ENCODE measurements at places on chromosomes 3 and 15.

DNA sequence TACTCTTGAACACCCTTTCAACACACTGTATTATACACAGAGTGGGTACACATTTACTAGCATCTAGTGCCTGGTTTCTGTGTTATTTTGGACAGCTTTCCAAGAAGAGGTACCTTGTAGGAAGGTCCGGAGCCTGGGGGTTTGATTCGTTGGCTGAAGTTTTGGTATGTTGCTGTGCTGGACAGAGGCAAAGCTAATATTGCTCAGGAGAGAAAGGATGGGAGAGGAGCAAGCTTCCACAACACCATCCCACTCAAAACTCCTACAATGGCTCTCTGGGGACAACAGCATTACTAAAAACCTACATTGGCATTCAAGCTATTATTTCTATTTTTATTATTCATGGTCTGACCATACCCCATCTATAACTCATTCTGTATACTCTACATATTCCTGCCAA lies 1.1 kb upstream of the LYSMD2 start:
- DNase-seq: no peak

DNA sequence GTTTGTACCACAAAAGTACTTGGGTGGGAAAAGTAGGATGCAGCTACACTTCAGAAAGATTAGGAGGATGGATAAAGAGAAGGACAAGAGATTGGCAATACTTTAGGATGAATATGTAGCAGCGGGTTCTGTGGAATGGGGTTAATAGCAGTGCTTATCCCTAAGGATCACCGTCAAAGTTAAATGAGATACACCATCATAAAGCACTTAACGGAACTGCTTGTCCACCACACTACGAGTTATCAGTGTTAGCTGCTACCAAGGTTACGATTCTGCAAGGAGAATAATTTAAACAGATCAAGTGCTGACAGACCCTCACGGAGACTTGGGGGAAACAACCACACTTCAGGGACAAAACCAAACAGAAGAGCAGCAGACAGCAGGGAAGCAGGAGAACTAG lies 963 bp downstream of the SHQ1 start:
- DNase-seq: no peak

DNA sequence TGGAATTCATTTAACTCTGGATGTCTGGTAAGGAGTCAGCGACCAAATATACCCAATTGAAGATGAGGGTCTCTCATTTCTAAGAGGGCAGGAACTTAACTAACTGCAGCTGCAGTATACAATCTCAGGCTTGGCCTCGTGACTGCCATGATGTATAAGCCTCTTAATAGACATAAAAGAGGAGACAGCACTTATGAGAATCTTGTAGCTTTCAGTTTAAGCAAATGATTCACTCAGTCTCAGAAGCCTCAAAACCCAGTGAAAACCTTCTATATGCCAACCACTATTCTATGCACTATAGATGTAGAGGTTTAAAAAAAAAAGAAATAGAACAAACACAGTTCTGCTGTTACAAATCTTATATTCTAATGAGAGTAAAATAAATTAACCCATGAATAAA lies 513.9 kb downstream of the TBL1XR1 start:
- no peak for DNase-seq

DNA sequence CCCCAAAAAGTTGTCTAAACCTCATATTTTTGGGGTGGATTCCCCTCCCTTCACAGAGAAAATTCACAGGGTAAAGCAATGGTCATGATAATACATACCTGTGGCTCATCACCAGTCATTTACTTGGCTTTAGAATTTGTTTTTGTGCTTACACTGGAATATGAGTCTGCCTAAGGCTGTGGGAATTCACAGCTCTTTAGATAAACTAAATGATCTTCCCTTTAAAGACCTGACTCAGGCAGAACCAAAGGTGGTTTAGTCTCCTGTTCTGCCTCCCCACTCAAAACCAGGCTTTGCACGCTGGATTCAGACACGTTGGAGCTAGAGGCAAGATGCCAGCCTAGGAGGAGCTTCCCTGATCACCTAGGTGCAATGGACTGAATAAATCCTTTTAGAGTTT lies 40.3 kb upstream of the BNC1 start:
- no peak for DNase-seq

DNA sequence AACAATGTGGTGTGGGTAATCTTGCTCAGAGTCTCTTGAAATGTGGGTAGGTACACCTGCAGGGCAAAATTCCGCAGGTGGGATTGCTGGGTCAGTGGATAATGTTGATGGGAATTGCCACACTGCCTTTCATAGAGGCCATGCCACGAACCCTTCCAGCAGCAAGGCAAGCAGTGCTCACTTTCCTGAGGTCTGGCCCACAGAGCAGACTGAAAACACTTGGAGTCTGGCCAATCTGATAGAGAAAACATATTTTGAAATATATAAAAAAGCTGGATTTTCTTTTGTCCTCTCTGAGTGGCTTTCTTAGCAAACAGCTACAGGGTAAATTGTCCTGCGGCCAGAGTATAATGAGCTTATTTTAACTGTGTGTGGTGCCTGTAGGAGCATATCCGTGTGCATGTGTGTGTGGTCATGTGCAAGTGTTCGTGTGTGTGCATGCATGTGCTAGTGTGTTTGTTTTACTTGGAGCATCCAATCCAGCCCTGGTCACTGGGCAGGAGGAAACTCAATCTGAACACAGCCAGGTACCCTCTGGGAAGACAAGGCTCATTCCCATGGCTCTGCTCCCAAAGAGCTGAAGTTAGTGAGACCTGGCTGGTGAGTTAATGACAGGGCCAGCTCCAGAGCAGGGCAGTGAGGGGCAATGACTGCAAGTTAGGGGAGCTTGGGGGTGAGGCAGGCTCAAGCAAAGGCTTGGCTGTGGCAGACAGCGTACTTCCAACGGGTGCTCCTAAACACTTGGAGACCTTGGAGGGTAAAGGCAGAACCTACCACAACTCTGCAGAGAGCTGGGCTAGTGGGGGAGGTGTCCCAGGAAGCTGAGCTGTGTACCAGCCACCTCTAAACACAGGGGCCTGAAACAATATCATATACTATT lies 91.3 kb downstream of the PLXNA1 start:
- no peak for DNase-seq

DNA sequence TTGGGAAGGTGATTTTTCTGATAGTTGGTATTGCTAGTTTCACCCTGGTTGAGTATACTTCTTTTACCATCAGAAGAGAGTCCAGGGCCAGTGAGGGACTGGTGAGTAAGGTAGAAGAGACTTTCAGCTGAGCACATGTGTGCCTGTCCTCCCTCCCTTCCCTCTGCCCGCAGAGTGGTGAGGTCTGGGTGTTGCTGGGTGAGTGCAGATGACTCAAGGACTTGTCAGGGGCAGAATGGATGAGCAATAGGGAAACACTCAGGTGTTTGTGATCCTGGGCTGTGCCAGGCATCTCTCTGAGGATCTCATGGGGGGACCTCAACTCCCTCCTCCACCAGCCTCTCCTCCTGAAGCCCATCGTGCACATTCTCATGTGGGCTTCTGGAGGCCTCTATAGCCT lies 76.0 kb upstream of the GSK3B start:
- DNase-seq: no peak

DNA sequence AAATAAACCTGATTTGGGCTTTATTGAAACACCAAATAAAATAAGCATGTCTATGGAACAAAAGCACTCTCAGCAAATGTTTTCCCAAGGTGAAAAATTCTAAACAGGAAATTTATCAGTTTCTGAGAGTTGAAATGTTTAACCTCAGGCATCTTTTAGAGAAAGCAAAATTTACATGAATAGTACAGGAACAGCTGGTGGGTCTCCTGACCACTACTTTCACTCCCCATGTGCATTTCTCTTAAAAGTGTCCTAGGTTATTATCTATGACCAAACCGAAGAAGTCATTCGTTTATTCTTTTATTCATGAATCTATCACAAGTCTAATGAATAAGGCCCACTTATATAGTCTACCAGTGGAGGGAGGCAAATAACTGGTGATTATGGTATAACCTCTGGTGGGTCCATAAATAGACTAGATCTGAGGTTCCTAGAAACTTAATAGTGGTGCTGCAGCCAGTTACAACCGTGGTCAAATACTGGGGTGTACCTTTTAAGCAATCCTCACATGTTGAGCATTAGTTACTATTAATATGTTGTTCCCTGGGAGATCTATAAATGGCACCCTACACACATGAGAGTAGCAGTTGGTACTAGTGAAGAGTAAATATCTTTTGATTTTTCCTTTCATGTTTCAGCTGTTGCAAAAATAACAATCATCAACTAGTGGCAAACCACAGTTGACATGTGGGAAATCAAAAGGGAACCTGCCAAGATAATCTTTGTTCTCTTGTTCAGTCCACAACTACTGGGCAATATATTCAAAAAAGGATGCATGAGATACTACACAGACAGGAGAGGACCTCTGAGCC lies 169.3 kb upstream of the STAC start:
- DNase-seq: no peak

DNA sequence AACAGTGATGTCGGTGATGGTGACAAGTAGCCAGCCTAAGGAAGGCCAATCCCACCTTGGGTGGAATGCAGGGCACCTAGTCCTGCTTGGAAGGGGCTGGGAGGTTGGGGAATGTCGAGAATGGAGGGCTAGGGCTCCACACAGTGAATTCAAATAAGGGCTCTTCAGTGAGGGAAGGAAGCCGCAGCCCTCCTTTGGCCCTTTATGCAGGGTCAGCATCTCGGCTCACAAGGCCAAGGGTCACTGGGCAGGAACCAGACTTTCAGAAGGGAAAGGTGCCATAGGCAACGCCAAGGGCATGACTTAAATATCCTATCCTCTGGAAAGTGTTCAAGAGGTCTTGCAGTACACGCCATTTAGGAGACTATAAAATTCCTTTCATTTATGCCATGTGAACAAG lies 56.9 kb downstream of the CLEC3B start:
- no peak for DNase-seq
